IMR-90 (cell line): ENCODE measurements at places on chromosomes 4 and X.

DNA sequence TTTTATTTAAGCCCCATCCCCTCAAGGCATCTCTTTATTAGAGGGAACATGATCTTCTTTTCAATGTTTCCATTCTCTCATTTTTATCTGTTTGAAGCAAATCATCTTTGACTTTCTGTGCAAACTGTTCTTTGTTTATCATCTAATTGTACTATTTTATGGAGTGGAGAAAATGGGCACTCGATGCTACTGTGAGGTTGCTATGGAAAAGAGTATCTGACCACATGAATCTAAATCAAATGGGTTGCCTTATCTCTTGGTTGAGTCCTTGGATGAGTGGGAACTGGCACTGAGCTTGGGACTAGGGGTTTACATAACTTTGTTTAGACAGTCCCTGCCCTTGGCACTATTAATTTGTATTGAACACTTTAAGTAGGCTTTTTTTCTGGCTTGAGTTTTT, 9.1 kb downstream of the OCRL start:
- H3K27me3 ChIP-seq = no peaks in the 10 kb centered on the region
- H3K36me3 ChIP-seq = 0 out of 2 replicates have a peak, but pooled peaks cover 3% of the 10 kb centered on the region
- no peak overlapping the region for H3K4me3 ChIP-seq
- DNase-seq = no peak
- H3K4me1 ChIP-seq = no peaks in the 10 kb centered on the region

DNA sequence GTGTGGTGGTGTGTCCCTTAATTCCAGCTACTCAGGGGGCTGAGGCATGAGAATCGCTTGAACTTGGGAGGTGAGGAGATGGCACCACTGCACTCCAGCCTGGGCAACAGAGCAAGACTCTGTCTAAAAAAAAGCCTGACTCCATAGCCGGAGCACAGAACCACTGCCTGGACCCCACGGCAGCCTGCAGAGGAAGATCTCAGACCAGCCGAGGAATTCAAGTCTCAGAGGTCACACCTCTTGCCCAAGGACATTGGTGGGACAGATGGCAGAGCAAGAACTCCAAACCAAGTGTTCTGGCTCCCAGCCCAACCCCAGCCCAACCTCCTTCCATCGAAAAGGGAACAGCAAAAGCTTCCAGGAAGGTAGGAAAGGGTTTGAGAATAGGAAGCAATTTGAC, 70.8 kb downstream of the SMIM20 start:
- peaks cover 5% of the 10 kb centered on the region for H3K27me3 ChIP-seq
- H3K27ac ChIP-seq = no peak overlapping the region

DNA sequence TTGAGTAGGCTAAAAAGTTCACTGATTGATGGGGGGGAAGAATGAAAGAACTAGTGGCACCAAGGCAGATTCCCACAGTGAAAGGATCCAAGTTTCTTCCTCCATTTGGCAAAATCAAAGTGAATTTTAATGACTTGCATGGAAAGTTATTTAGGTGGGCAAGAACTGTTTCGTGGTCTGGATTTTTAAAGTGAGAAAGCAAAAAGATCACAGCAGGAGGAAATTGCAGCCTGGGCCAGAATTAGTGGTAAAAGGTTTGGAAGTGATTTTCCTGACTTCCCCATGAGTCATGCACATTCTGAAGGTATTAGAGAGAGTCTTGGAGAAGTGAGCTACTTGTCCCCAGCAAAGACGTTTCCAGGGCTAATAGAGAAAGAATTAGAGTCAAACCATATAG, 207.8 kb downstream of the ANTXR2 start:
- H3K27ac ChIP-seq = no peak overlapping the region
- peaks cover 4% of the 10 kb centered on the region for H3K4me1 ChIP-seq
- H3K4me3 ChIP-seq = no peak overlapping the region
- H3K36me3 ChIP-seq = no peaks in the 10 kb centered on the region
- no peaks in the 10 kb centered on the region for H3K27me3 ChIP-seq

DNA sequence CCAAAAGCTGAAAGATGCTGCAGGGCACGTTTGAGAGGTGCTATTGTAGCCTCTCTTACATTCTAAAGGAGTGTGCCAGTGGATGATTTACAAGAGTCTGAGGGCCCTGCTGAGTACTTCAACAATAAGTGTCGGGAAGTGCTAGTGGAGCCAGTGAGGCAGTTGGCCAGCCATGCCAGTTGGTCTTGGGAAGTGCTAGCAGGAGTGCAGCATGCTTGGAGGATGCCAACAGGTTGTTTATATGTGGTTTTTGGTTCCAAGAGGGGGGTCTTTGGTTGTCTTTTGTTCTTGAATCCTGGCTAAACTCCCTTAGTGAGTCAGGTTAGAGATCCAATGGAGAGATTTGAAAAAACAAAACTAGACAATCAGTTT, 335.3 kb downstream of the PABPC4L start:
- peak overlapping the region; percentile 78 for H3K27ac ChIP-seq
- peak; percentile 28 for DNase-seq
- no peaks in the 10 kb centered on the region for H3K36me3 ChIP-seq
- peaks cover 7% of the 10 kb centered on the region for H3K4me1 ChIP-seq
- H3K27me3 ChIP-seq = no peaks in the 10 kb centered on the region

- peaks cover 2% of the 10 kb centered on the region; the same call in 1 of the 2 replicates for H3K4me1 ChIP-seq
- H3K4me3 ChIP-seq = peak within 1 kb of the TSS; percentile 82
- H3K27me3 ChIP-seq = no peaks in the 10 kb centered on the region
- DNase-seq = peak; percentile 100
Observed at GRCh38 chrX:318739-319578, at the start of gene GTPBP6. GTPBP6 (minus strand) TSS chrX:318796; CDS start chrX:318787, 9 bp downstream.

- peak; percentile 21 for DNase-seq
- H3K4me3 ChIP-seq = no peak overlapping the region
- no peak overlapping the region for H3K27ac ChIP-seq
- no peaks in the 10 kb centered on the region for H3K27me3 ChIP-seq
- H3K36me3 ChIP-seq = no peaks in the 10 kb centered on the region
- no peaks in the 10 kb centered on the region for H3K4me1 ChIP-seq
Observed at GRCh38 chr4:188145601-188146000, 6.4 kb downstream of the TRIML1 start.

DNA sequence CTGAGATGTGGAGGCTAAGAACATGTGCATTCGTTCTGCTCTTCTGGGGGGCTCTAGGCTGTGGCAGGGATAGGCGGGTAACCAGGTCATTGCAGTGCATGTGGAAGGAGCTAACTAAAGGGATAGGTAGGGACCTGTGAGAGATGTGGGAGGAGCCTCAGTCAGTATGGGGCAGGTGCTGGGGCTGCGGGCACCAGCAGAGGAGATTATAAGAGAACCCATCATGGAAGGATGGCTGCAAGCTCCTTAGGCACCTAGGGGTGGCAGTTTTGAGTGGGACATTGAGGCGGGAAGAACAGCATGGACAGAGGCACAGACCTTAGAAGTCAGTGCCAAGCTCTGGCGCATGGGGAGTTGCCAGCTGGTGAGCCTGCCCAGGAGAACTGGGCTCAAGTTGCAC, 7.2 kb downstream of the CLDN22 start:
- no peaks in the 10 kb centered on the region for H3K27me3 ChIP-seq
- no peak overlapping the region for H3K27ac ChIP-seq
- peaks cover 4% of the 10 kb centered on the region; the same call in 1 of the 2 replicates for H3K4me1 ChIP-seq
- H3K4me3 ChIP-seq = no peak overlapping the region

DNA sequence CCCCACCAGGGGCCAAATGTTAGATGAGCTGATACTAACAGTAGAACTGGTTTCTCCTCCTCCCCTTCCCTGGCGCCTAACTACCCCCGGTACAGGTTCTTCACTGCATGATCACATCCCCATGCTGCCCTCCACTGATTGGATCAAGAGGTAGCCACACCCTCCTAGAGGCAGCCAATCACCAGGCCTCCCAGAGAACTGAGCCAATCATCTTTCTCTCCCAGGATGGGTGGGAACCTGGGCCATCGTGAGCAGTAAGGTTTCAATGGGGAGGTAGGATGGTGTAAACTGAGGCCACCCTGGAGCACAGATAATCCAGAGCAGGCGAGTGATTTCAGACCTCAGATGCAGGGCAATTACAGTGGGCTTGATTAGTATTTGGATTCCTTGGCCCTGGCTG, 64.2 kb downstream of the PPP2R2C start:
- H3K4me1 ChIP-seq = no peaks in the 10 kb centered on the region
- DNase-seq = no peak
- no peaks in the 10 kb centered on the region for H3K36me3 ChIP-seq
- H3K27ac ChIP-seq = no peak overlapping the region
